ENCODE measurements at places on chromosomes 6 and 20. TPM values are rescaled to one million over a fixed set of nuclear protein-coding genes. Genes with fewer than 3 reads are reported as not detected.

PXT1 gene
- not detected for polyA plus RNA-seq

VNN1 gene
- polyA plus RNA-seq = 0.46 TPM

RSPH4A gene
- polyA plus RNA-seq = 0.46 TPM

ZNF334 gene
- 8.8 TPM for polyA plus RNA-seq

STMND1 gene
- 0.39 TPM for polyA plus RNA-seq

SLC17A9 gene
- 113 TPM for polyA plus RNA-seq

APCDD1L gene
- 0.07 TPM for polyA plus RNA-seq

OR2B6 gene
- 0.17 TPM for polyA plus RNA-seq

ANKRD66 gene
- not detected for polyA plus RNA-seq

GABRR1 gene
- polyA plus RNA-seq = 0.60 TPM

NKX2-4 gene
- not detected for polyA plus RNA-seq

LHFPL5 gene
- not detected for polyA plus RNA-seq

TOX2 gene
- 12.1 TPM for polyA plus RNA-seq

ULBP1 gene
- polyA plus RNA-seq = 0.27 TPM

SLC17A3 gene
- polyA plus RNA-seq = 0.43 TPM

MAP1LC3A gene
- 77.1 TPM for polyA plus RNA-seq

CDH4 gene
- polyA plus RNA-seq = 0.73 TPM

VWA7 gene
- 2.8 TPM for polyA plus RNA-seq

TMC2 gene
- polyA plus RNA-seq = not detected

FAM184A gene
- polyA plus RNA-seq = 4.8 TPM

LY6G6C gene
- polyA plus RNA-seq = 0.39 TPM

FABP7 gene
- not detected for polyA plus RNA-seq

TP53INP2 gene
- polyA plus RNA-seq = 10.6 TPM

COL19A1 gene
- 1.2 TPM for polyA plus RNA-seq

PDE7B gene
- polyA plus RNA-seq = 1.2 TPM

ZBTB12 gene
- polyA plus RNA-seq = 0.07 TPM

BNIP5 gene
- polyA plus RNA-seq = 29.2 TPM

CST3 gene
- polyA plus RNA-seq = 2,777 TPM

ERVFRD-1 gene
- polyA plus RNA-seq = 4.6 TPM

HLA-DMB gene
- 1.7 TPM for polyA plus RNA-seq

ADGRF5 gene
- polyA plus RNA-seq = 0.70 TPM

SYCP2L gene
- 0.37 TPM for polyA plus RNA-seq

PXDC1 gene
- 90.8 TPM for polyA plus RNA-seq

DYNLT2 gene
- 4.2 TPM for polyA plus RNA-seq

HLA-DOA gene
- polyA plus RNA-seq = 0.83 TPM

KCNK15 gene
- 3.1 TPM for polyA plus RNA-seq

MUC21 gene
- polyA plus RNA-seq = not detected

PPP1R14C gene
- polyA plus RNA-seq = 3.8 TPM

KHDC1L gene
- polyA plus RNA-seq = 0.61 TPM

WFDC10B gene
- polyA plus RNA-seq = 0.62 TPM

MEP1A gene
- polyA plus RNA-seq = 38.9 TPM

AP5S1 gene
- polyA plus RNA-seq = 21.8 TPM

DDO gene
- polyA plus RNA-seq = not detected

ZNF311 gene
- 0.57 TPM for polyA plus RNA-seq

All from hepatocyte (in vitro differentiated cells).